Fibroblast of villous mesenchyme (primary cell): ENCODE measurements at places on chromosomes 7 and 10. TPM values are rescaled to one million over a fixed set of nuclear protein-coding genes. Genes with fewer than 3 reads are reported as not detected.

DNA sequence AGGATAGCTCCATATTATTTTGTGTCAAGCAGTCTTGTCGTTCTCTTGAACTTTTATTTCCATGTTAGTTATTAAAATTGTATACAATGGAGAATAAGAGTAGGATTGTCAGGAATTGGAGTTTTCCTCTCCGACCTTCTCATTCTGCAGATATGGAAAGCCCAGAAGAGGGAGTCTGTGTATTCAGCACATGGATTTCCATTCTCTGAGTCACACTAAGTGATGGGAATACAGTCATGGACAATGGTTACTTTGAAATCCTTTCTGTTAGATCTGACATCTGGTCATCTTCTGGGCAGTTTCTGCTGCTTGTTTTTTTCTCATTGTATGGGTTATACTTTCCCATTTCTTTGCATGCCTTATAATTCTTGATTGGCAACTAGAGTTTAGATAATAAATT lies 5.0 kb upstream of the TASOR2 start:
- no peak for DNase-seq

- DNase-seq = no peak
These were observed 63.6 kb upstream of the IFRD1 start for GRCh38 chr7:112386619-112387018.

DNA sequence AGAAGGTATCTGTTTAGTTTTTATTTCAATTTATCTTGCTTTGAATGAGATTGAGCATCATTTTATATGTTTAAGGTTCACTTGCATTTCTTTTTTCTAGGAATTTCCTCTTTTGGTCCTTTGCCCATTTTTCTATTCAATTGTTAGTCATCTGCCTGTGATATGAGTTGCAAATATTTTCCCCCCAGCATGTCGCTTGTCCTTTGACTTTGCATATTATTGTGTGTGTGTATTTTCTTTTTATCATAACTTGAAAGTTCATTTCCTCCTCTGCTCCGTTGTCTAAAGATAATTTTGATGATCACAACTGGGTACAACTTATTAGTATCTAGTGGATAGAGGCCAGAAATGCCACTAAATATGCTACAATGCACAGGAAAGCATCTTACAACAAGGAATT lies 132.7 kb upstream of the MDFIC start:
- DNase-seq = no peak

DNA sequence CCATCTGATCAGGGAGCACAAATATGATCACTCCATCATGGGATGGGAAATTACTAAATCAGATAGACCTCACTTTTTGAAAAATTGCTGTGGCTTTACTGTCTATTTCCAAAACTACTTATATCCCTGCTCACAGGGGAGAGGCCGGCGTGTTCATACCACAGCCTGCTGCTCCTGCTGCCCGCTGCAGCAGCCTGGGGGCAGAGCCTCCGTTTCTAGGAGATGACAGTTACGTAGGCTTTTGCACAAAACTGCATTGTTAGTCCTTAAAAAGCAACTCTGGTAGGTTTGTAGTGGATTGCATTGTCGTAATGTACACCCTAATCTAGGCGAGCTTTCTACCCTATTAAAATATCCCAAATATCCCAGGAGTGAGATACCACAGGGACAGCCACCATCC lies 203.7 kb downstream of the EBF3 start:
- DNase-seq = no peak

DNA sequence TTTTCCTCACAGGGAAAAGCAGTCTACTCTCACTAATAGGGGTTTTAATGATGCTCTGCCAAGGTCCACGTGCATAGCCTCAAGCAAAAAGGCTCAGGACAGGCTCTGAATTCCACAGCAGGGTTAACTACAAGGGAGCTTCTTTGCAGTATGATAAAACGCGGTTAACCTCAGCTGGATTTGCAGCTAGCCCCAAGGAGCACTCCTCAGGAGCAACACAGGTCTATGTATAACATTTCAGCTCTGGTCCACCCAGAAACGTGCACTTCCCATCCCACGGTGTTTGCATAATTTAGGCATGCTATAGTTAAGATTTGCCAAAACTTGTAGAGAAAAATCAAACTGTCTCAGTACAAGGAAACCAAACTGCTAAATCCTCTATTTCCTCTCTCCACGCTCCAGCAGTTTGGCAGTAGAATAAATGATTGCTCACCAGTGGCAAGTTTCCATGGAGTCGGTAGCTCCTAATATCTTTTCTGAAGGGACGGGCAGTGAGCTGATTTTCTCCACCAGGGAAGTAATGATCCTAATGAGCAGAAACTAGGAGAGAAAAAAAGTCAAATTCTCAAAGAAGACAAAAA lies 13.1 kb upstream of the ASB4 start:
- DNase-seq = no peak

- peak; percentile 29 for DNase-seq
These were observed 215.2 kb downstream of the FANK1 start for GRCh38 chr10:126111516-126111915.

- peak; percentile 37 for DNase-seq
These were observed 1212.4 kb downstream of the SORCS1 start for GRCh38 chr10:105952153-105952552.

CPA2 gene
- total RNA-seq = 0.32 TPM in 1 of 2 replicates, not detected in the other

DNA sequence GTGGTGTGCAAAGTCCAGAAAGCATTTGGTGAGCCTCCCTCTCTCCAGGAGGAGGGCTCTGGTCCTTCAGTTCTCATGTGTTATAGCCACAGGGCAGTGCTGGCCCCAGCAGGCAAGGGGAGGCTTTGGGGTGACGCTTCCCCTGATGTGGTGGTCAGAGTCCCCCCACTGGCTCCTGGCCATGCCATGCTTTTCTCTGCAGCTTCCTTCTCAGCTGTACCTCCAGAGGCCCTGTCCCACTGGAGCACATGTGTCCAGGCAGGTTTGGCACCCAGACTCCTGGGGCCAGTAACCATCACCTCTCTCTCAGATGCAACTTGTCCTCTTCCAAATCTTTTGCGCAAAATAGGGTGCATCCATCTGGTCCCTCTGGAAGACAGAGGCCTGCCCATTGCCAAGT lies 233.0 kb upstream of the ZNF32 start:
- no peak for DNase-seq

GRCh38 chr7:53022893-53023292 lies 12.5 kb upstream of the POM121L12 start:
- DNase-seq = no peak

CCDC172 gene
- total RNA-seq = not detected in 2 replicates

- DNase-seq = no peak
These were observed 216.7 kb upstream of the KLF14 start for GRCh38 chr7:130950741-130951140.

DNA sequence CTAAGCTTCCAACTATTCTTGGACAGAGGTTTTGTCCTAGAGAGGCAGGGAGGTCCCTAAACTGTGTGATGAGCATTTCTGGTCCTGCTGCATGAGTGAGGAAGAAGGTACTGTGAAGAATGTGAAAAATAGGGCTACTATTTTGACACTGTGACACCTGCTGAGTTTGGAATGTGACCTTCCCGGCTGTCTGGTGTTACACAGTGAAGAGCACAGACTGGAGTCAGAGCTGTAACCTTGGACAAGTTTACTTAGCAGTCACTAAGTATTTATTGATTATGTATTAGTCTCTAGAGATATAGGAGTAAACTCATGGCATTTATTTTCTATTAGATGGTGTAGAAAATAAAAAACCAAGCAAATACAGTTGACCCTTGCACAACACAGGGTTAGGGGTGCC lies 12.3 kb downstream of the GOLGA7B start:
- no peak for DNase-seq

DNA sequence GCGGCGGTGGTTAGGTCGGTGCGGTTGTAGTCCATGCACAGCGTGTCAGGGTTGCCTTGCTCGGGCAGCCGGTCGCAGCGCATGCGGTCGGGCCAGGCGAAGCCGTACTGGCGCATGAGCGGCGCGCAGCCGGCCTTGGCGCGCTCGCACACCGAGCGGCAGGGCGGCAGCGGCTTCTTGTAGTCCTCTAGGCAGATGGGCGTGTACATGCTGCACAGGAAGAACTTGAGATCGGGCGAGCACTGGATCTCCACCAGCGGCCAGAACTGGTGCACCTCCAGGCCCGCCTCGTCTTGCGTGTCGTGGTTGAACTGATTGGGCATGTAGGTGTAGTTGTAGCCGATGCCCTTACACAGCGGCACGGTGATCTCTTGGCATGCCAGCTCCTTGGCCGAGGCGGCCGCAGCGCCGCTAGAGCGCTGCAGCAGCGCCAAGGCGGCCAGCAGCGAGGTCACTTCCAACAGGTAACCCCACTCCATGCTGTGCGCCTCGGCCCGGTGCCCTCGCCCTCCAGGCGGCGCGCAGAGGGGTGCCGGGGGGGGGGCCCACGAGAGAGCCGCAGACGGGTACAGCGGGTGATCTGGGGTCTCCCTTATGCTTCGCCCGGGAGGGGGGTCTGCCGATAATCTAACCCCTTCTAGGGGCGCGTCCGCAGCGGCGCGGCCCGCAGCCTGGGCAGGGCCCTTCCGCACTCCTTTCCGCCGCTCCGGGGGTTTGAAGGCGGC lies 983 bp downstream of the FZD8 start:
- peak; percentile 83 for DNase-seq

DNA sequence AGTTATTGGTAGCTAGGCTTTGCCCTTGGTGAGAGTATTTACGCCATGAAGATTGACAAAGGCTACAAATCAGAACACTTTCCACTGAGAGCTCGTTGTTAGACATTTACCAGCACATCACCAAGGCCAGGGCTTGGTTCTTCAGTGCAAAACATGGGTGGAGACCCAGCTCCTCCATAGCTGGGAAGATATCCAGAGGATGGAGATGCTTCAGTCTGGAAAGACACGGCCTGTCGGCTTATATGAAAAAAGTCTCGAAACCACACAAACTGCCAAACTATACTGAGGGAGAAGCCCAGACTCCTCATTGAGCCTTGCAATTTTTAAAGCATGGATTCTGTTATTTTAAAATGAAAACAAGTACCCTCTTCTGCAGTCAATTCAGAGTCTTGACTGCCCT lies 83.4 kb upstream of the ANLN start:
- no peak for DNase-seq

DNA sequence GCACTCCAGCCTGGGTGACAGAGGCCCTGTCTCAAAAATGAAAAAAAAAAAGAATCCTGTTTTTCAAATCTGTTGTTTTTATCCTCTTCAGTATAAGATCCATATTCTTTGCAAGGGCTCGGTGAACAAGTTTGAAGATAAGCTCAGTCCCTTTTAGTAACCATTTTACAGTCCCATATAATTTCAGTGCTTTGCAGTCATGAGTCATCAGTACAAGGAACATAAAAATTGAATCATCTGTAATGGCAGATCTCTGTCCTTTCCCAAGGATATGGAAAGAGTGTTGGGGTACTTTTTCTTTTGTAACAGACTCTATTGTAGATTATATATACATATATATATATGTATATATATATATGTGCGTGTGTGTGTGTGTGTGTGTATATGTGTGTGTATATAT lies 52.2 kb upstream of the ZPBP start:
- no peak for DNase-seq

DNA sequence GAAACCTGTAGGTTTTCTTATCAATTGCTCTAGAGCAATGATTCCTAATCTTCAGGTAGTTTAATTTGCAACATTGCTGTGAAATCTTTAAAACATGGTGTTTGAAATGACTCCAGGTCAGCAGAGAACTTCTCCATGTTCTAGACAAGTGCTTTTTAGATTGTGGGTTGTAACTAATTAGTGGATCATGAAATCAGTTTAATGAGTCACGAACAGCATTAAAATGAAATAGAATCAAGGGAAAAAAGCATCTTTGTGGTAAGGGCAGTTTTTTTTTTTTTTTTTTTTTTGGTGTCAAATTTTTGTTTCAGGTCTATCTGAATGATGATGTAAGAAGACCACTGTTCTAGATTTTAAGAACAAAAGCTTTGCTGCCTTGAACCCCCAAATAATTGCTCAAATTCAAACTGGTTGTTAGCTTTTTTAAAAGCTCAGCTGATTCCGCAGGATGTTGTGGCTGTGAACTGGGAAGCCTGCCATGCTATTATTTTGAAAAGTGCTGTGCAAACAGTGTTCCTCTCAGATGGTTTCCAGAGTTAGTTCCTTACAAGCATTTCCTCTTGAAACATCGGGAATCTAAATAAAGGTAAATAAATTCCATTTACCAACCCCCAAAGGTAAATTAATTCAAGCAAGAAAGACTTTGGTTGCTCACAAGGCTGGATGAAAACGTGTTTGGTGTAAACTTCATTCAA lies 13.1 kb upstream of the PDK4 start:
- DNase-seq = peak; percentile 85

FOXI2 gene
- not detected in 2 replicates for total RNA-seq

PNLIPRP2 gene
- total RNA-seq = not detected in 2 replicates

- DNase-seq = no peak
These were observed 177.3 kb downstream of the PHTF2 start for GRCh38 chr7:77975672-77976480.

- no peak for DNase-seq
These were observed 2.6 kb downstream of the ABCA13 start for GRCh38 chr7:48173756-48174382.

PAPOLB gene
- total RNA-seq = under 0.01 TPM in 1 of 2 replicates, not detected in the other

TFPI2 gene
- total RNA-seq = 140 and 218 TPM in 2 replicates

DNA sequence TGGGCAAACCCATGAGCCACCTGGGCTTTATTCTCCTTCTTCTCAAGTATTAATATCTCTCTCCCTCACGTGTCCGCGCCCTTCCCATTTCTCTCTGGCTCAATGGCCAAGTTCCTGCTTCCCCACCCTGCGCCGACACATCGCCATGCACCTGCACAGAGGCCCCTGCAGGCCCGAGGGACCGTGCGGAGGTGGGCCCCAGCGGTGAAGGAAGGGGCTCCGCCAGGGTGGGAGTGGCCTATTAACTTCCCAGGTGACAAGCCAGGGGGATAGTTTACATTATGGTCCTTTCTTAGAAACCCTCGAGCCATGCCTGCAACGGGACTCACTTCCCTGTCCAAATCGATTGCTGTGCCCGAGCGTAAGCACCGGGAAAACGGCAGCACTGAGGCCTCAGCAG lies 110.0 kb upstream of the ADARB2 start:
- DNase-seq = no peak

GRCh38 chr7:157438121-157439025 lies 101.6 kb downstream of the DNAJB6 start:
- DNase-seq = no peak

LAMB1 gene
- total RNA-seq = 438 and 483 TPM in 2 replicates

GRCh38 chr10:130048081-130048480 lies 62.5 kb downstream of the C10orf143 start:
- no peak for DNase-seq

C7orf33 gene
- total RNA-seq = not detected in 2 replicates

GRCh38 chr10:111015181-111015580 lies 61.6 kb upstream of the ADRA2A start:
- no peak for DNase-seq

SFXN4 gene
- total RNA-seq = 11.3 and 13.0 TPM in 2 replicates

DNA sequence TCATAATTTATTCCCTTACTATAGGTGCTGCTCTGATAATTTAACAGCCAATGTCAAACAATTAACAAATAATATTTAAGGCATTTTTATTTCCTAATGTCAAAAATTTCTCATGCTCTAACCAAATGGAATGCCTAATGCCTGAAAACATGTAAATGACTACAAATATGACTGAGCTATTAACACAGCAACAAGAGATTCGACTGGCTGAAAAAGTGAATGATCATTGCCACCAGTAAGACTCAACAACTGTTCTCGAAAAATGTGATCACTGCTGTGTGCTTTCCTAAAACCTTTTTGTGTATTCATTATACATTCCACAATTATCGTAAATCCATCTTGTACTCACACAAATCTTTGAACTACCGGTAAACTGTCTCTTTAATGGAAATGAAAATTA lies 118.7 kb downstream of the NPY start:
- no peak for DNase-seq

CYP3A7 gene
- total RNA-seq = not detected in 2 replicates
